ENCODE measurements at places on chromosomes 4 and X.

GRCh38 chr4:95531141-95531540, 17.6 kb downstream of the UNC5C start:
- no peak for DNase-seq

GRCh38 chrX:2521927-2522386, 21.2 kb upstream of the DHRSX start:
- DNase-seq: no peak

DNA sequence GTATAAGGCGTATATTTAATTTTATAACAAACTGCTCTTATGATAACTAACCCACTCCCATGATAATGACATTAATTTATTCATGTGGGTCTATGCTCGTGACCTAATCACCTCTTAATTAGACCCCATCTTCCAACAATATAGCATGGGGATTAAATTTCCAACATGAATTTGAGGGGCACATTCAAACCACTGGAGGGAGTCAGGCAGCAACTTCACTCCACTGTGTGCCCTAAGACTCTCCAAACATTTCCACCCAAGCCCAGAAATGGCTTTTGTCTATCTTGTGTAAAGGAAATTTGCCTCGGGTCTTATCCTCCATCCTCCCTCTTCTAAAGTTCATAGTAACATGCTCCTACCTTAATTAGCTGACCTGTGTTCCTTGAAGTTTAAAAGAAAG, 616.1 kb upstream of the CPEB2 start:
- no peak for DNase-seq

DNA sequence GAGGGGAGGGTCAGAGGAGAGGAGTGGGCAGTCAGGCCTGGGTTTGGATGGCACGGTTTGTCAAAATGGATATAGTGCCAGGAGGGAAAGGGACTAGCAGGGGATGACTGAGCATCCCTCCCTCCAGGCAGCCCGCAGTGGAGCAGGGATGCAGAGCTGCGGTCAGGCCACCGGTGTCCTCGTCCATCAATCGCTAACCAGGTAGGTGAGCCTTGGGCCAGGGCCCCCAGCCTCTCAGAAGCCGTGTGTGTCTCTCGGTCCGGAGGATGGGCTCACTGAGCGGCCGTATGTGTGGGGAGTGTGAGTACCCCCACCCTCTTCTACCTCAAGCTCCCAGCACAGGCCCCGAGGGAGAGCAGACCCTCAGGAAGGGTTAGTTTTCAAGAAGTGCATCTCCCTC, 538 bp upstream of the CYTL1 start:
- DNase-seq: no peak

DNA sequence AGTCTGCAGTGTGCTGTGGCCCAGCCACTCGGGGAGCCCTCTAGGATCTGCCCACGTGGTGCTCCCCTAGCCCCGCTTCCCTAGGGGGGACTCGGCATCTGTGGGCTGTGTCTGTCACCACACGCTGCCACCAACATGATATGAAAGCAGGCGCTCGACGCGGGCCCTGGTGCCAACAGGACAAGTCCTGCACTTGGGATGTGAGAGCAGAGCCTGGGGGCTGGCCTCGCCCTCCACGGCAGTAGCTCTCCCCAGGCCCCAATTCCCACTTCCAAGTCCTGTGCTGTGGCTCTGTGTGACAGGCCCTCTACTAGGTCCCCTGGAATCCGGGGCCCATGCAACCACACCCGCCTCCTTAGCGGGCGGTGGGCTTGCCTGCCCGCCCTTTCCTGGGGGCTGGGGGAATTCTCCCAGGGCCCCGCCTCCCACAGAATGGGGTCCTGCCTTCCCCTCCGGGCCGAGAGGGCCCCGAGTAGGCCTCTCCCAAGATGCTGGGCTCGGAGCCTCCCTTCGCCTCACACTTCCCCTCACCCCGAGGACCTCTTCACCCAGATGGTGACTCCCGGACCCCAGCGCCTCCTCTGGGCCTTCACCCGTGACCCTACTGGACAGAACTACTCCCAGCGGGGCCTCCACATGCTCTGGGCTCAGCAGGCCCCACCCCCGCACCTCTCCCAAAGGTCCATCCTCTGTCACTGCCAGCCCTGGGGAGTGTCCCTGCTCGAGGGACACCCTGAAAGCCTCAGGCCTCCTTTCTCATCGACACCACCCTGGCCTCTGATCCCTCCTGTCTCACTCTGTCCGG, 11.2 kb downstream of the LRPAP1 start:
- DNase-seq: no peak

Measured in SW 1271 (cell line).